NCI-H2081 treated with DMSO at 0.1 percent for 48 hours (cell line): ENCODE measurements at places on chromosomes 5 and 9.

DNA sequence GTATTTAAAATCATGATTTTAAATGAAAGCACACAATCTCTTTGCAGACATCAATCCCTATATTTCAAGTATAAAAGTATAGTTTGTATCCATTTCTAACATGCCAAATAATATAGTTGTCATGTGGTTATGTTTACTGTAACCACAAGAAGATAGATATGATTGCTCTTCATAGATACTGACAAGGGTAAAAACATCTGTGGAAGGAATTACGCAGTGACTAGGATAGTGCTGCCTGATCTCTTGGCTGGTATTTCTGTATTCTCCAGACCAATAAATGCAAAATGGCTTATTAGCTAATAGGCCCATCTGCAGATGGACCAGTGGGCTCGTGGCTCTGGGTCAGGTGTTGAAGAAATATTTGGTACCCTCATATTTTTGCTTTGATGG, 34.9 kb upstream of the FBN2 start:
- DNase-seq, result no peak

- no peak for DNase-seq
Measured at GRCh38 chr5:166936351-166936750, 1355.1 kb upstream of the WWC1 start.

DNA sequence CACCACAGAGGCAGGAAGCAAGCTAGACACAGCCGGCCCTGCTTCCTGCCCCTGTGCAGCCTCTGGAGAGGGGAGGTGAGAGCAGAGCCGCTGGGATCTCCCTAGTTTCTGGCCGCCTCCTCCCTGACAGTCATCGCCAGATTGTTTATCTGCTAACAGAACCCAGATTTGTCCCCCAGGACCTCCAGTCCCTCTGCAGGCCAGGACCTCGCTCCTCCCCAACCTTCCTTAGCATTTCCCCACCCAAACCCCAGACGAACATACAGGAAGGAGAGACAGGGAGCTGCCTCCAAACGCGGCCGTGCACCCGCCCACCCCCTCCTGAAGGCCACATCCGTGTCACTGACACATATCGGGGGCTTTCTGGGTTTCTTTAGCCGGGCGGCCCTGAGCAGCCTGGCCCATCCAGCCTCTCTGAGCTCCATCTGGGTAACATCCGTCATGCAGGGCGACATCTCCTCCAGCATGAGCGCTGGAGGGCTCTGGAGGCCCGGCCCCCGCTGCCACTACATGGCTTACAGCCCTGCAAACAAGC, 47.5 kb downstream of the DBH start:
- DNase-seq, result no peak

DNA sequence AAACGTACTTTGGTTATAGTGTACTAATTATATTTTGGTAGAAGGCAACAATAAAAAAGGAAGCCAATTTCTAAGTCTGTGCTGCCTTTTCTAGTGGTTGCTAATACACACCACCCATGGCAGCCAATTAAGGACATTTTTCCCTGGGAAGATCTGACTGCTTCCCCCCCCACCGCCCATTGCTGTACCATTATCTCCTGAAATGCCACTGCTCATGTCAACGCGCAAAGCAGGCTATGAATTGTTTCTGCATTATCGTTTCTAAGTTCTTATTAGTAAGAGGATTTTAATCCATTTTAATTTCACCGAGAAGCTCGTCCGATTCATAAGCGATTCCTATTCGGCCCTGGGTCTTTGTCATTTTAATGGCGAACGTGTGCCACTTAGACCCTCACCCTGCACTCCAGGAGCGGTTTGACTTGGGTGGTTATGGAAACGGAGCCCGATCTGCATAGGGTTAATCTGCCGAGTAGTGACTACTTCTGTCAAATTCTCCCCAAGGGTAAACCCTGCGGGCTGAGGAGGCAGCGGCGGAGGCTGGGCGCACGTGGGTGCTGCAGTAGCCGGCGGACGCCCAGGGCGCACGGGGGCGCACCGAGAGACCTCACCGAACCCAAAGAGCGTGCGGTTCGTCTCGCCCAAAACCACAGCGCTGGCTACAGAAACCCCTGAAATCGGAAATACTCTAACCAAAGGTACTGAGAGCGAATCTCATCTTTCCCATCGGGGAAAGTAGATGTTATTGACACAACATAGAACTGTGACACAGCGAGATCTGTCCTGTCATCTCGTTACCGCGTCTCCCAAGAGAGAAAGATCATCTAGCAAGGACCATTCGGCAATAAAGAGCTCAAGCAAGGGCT, 55.8 kb upstream of the SHC3 start:
- DNase-seq, result no peak

GRCh38 chr5:18091142-18091541, 456.9 kb downstream of the TAF11L14 start:
- no peak for DNase-seq

DNA sequence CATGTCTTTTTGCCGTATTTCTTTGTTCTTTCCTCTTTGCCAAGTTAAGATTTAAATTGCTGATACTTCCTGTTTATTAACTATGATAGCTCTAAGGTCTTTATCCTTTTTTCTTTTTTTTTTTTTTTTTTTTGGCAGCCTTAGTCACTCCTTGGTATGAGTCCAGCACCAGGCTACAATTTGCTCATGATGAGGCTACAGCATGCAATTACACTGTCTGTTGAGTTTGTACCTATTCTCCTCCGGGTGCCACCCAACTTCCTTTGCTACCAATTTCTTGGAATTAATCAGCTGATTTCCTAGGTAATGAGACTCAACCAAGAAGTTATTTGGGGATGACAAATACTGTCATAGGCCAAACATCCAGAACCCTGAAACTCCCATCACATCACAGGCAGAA, 25.5 kb downstream of the ACTL7B start:
- no peak for DNase-seq

DNA sequence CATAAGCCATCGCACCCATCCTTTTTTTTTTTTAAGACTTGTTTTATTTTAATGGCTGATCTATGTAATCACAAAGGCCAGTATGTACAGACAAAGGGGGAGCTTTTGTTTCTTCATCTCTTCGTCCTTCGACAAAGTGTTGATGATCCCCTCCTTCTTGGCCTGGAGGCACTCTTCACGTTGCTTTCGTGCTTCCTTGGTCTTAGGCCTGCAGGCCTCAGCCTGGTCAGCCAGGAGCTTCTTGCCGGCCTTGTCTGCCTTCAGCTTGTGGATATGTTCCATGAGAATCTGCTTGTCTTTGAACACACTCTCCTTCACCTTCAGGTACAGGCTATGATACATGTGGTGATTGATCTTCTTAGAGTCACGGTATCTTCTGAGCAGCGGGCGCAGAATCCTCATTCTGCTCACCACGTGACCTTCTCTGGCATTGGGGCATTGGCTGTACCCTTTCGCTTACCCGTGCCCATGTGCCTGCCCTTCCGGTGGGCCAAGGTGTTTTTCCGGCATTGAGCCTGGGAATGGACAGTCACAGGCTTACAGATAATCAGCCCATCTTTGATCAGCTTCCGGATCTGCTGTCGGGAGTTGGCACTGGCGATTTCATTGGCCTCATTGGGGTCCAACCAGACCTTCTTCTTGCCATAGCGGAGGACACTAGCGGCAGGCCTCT, 36.0 kb downstream of the TLX3 start:
- no peak for DNase-seq

DNA sequence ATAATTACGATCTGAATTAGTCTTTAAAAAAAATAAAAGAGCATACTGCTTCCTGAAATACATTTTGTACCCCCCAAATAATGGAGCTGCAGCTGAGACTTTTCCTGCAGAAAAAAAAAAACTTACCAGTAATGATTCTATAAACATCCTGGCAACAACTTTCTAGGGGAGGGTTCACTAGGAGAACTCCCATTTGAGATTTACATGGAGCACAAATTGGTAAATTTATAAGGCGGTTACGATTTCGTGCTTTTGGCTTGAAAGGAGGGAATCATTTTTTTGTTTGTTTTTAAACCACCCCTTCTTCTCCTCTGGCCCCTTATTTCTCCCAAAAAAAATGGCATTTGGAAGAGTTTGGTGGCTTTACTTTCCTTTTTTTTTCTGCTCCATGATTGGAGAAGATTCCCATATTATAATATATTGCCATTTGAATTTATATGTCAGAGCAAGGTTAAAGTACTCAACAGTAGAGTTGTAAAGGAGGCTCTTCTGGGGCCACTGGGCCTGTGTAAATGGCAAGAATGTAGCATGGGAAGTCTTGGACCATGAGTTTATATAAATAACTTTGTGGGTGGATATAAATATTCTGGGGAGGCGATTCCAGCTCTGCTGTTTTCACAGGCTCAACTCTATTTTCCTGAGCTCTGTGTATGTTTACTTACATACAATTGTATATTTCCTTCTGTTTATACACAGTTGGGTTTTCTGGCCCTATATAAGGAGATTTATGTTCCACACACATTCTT, 159.9 kb downstream of the CSNK1G3 start:
- no peak for DNase-seq

GRCh38 chr5:124894541-124894940, 148.1 kb upstream of the ZNF608 start:
- no peak for DNase-seq

DNA sequence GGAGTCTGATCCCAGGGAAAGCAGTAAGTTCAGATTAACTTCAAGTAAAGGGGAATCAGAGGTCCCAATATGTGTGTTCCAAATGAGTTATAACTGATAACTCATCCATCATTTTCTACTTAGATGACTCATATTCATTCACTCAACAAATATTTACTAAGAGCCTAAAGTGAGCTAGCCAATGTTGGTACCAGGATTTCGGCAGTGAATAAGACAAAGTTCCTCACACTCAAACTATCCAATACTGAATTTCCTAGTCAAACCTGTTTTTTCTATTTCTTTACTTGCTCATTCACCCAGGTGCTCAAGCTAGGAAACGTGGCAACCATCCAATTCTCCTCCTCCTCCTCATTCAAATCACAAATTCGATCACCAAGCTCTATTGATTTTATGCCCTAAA, 25.8 kb downstream of the FBXW2 start:
- no peak for DNase-seq

DNA sequence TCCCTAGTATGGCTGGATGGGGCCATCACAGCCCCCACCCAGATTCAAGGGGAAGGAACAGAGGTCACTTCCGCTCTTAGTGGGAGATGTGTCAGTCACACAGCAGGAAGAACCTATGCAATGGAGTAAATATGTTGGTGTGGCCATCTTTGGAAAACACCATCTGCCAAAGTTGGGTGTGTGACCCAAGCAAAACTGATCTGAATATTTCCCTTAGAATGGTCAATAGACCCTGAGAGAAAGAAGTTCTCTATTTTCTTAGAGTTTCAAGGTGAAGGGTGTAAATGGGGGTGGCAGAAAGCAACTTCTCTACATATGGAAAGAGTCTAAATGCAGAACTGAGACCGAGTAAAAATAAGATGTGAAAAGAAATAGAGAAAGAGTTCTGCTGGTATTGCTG, 212.7 kb downstream of the ESM1 start:
- no peak for DNase-seq
